Activated CD4-positive, alpha-beta T cell treated with anti-CD3 and anti-CD28 coated beads for 36 hours (primary cell): ENCODE measurements at places on chromosomes 7 and 10. TPM values are rescaled to one million over a fixed set of nuclear protein-coding genes. Genes with fewer than 3 reads are reported as not detected.
A peak's percentile ranks its signal among the peaks of the same experiment; 100 is the strongest.

- no peak for DNase-seq
- no peak overlapping the region for H3K4me3 ChIP-seq
- H3K4me1 ChIP-seq = peaks cover 25% of the 10 kb centered on the region
- peaks cover 71% of the 10 kb centered on the region for H3K27me3 ChIP-seq
- H3K36me3 ChIP-seq = no peaks in the 10 kb centered on the region
Measured at GRCh38 chr10:99537086-99537988, 4.6 kb downstream of the NKX2-3 start.

SPDYE11 gene
- total RNA-seq = not detected

- H3K27me3 ChIP-seq = peaks cover 24% of the 10 kb centered on the region
- no peak overlapping the region for H3K27ac ChIP-seq
- no peaks in the 10 kb centered on the region for H3K36me3 ChIP-seq
- no peak for DNase-seq
Measured at GRCh38 chr7:76217942-76218566, 16.4 kb downstream of the SRRM3 start.

FXYD4 gene
- total RNA-seq = not detected

DNA sequence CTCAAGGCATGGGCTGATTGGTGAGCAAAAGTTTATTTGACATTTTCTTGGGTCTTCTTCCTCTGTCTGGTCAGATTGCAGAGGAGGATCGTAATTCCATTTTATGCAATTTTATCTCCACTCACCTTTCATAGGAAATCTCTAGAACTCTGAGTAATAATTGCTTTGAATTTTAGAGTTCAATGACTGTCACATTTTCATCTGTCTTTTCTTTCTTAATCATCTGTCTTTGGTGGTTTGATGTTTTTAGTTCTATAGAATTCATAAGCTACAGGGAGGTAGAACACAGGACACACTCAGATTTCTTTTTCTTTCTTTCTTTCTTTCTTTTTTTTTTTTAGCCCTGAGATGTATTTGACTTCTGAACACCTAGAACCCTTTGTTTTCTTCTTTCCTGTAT is 11.6 kb downstream of the GATA3 start:
- H3K36me3 ChIP-seq = peaks cover 90% of the 10 kb centered on the region
- DNase-seq = no peak
- H3K27ac ChIP-seq = peak overlapping the region; percentile 90

SCIN gene
- 0.25 TPM for total RNA-seq

DNA sequence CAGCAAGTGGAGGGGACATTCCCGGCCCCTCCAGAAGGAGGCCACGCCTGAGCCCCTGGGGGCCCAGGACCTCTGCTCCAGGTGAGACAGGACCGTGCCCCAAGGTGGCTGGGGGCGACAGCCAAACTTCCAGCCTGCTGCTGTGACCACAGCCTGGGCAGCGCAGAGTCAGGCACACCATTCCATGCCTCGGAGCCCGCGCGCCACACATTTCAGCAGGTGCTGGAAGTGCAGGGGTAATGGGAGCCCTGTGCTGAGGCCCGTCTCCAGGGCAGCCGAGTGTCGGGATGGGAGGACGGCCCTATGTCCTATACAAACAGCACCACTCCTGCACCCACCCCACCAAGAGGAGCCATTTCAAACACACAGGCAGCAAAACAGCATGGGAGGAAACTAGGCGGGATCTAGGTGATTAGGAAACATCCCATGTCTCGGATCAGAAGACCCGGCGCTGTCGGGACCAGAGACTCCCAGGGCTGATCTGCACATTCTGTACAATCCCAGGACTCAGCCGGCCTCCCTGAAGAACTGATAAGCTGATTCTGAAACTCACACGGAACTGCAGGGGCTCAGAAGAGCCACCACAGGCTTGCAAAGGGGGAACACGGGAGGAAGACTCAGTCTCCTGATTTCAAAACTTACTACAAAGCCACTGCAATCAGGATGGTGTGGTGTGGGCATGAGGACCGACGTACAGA is 272.3 kb downstream of the ELFN1 start:
- no peak for DNase-seq
- no peak overlapping the region for H3K4me3 ChIP-seq
- H3K27me3 ChIP-seq = no peaks in the 10 kb centered on the region
- peaks cover 4% of the 10 kb centered on the region for H3K36me3 ChIP-seq
- H3K27ac ChIP-seq = no peak overlapping the region

DNA sequence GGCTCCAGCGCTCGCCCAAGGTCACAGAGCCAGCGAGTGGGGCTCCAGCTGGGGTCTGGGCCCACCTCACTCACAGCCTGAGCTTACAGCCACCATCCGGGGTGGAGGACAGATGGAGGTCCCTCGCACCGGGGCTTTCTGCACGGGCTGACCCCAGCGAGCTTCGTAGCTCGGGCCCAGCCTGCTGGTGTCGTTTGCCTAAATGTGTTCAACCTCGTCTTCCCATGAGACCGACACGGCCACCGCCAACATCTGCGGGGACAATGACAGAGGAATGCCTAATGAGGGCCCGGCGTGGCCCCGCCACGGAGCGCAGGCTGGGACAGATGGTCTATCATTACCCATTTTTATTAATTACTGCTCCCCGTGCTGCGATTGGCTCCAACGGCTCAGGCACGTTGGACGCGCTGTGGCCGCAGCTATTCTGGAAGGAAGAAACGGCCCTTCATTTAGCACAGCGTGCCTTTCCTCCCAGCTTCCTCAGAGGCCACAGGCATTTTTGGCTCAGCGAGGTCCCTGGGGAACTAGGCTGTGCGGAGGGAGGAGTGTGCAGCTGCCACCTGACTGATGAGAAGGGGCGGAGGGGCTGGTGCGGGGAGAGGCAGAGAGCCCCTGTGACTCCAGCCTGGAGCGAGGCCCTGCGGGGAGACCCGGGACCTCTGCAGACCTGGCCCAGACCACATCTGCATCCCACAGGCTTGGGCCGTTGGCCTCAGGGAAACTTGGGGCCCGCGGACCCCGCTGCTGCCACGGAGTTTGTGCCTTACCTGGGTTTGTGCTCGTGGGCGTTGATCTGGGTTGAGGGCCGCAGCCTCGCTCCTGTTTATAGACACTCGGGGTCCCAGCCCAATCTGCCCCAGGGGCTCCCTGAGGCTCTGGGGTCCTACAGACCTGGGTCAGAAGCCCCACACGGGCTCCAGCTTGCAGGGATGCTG is 22.9 kb upstream of the ELFN1 start:
- DNase-seq = no peak
- H3K27me3 ChIP-seq = peaks cover 2% of the 10 kb centered on the region
- H3K36me3 ChIP-seq = no peaks in the 10 kb centered on the region
- no peak overlapping the region for H3K27ac ChIP-seq

GRCh38 chr10:82737549-82737948 is 862.6 kb downstream of the NRG3 start:
- H3K27ac ChIP-seq = no peak overlapping the region
- H3K4me3 ChIP-seq = no peak overlapping the region
- H3K36me3 ChIP-seq = no peaks in the 10 kb centered on the region

- H3K27me3 ChIP-seq = peaks cover 12% of the 10 kb centered on the region
- H3K4me3 ChIP-seq = no peak overlapping the region
- no peaks in the 10 kb centered on the region for H3K36me3 ChIP-seq
- no peak for DNase-seq
- H3K4me1 ChIP-seq = no peaks in the 10 kb centered on the region
Measured at GRCh38 chr10:10044922-10045764, 972.5 kb upstream of the CELF2 start.

PNLIPRP2 gene
- not detected for total RNA-seq

DNA sequence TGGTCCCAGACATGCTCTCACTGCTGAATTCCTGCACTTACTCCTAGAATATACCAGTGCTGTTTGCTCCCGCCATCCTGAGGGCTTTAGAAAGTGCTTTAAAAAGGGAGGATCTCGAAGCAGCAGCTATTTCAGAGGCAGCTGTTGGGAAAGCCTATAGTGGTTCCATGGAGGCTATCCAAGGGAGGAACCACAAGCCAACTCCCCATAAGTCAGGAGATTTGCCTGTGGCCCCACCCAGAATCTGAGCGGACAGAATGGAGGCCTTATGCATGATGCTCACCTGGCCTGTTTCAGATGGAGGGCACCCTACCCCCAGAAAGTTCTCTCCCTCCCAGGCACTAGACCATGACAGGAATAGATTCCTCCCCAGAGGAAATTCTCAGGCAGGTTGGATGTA is 2.3 kb upstream of the KCNIP2 start:
- H3K27me3 ChIP-seq = peaks cover 9% of the 10 kb centered on the region
- H3K36me3 ChIP-seq = peaks cover 13% of the 10 kb centered on the region
- peaks cover 28% of the 10 kb centered on the region for H3K4me1 ChIP-seq

GRCh38 chr10:60905580-60905979 is 38.4 kb downstream of the RHOBTB1 start:
- H3K27me3 ChIP-seq = peaks cover under 1% of the 10 kb centered on the region
- no peak for DNase-seq
- peaks cover 2% of the 10 kb centered on the region for H3K4me1 ChIP-seq
- no peak overlapping the region for H3K4me3 ChIP-seq
- no peaks in the 10 kb centered on the region for H3K36me3 ChIP-seq

DNA sequence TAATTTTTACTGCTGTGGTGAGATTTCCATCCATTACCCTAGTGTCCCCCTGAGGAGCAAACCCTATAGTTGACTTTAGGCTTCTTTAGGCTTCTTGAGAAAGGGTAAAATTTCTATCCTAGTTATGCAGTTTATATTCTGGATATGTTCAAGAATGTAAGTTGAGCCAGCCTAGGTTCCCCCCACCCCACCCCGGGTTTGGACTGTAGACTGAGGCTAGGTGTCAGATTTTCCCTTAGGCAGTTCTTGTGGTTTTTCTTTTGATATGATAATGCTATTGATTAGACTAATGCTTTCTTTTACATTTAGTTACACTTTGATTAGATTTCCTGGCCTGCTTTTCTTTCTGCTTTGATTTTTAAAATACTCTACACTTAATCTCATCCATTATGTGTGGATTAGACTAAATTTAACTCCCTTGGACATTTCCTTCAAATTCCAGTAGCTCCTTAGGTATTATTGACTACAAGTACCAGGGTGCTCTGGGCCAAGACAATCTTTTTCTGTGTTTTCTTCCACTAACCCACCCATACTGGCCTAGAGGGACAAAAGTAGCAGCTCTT is 37.7 kb downstream of the NRF1 start:
- no peak overlapping the region for H3K4me3 ChIP-seq
- peak overlapping the region; percentile 51 for H3K27ac ChIP-seq
- peaks cover 41% of the 10 kb centered on the region for H3K4me1 ChIP-seq
- H3K27me3 ChIP-seq = no peaks in the 10 kb centered on the region
- H3K36me3 ChIP-seq = peaks cover 15% of the 10 kb centered on the region

DNA sequence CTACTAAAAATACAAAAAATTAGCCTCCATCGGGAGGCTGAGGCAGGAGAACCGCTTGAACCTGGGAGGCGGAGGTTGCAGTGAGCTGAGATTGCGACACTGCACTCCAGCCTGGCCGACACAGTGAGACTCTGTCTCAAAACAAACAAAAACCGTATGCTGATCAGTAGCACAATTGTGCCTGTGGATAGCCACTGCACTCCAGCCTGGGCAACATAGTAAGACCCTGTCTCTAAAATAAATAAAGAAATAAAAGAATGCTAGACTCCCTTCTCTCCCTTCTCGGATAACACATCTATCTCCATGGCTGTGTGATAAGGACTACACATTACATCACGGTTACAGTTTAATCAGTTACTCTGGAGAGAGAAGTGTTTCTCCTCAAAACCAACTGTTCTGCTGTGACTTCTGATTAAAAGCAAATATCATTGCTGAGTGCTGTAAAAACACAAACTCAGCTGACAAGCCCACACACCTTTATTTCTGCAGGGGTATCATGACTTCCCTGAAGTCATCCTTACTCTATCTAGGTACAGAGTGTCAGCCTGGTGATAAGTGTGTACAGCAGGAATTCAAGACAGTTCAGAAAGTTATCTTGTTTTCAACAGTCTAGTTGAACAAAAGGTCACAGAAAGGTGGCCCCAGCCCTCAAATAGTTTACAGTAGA is 5.3 kb upstream of the ARHGAP19 start:
- H3K27me3 ChIP-seq = peaks cover 2% of the 10 kb centered on the region
- peaks cover 2% of the 10 kb centered on the region for H3K4me1 ChIP-seq
- no peak overlapping the region for H3K4me3 ChIP-seq
- DNase-seq = no peak

GRCh38 chr7:140587243-140587642 is 53.4 kb downstream of the DENND2A start:
- no peak overlapping the region for H3K4me3 ChIP-seq
- H3K36me3 ChIP-seq = no peaks in the 10 kb centered on the region
- H3K27me3 ChIP-seq = peaks cover 3% of the 10 kb centered on the region
- no peak for DNase-seq
- peaks cover 2% of the 10 kb centered on the region for H3K4me1 ChIP-seq

DNA sequence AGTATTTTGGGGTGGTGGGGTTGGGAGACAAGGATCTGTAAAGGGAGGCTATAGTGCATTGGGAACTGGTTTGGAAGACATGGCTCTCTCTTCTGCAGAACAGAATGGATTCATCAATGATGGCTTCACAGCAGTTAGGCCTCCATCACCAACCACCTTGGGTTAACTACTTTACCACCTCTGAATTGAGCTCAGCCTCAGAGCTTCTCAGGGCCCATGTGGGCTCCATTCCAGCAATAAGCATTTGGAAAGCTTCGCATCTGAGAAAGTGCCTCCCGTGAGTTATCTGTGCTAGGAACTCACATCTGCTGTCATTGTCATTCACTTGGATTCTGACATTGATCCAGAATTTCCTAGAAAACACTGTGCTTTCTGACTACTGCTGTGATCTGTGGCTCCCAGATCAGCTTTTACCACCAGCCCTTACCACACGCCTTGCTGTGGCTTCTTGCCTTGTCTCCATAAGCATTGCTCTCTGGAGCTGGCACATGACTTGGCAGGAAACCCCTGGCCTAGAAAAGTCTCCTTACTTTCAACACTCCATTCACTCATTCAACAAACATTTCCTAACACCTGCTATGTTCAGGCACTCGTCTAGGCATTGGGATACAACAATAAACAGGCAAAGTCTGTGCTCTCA is 70.7 kb upstream of the ADO start:
- peaks cover 17% of the 10 kb centered on the region for H3K4me1 ChIP-seq
- H3K27ac ChIP-seq = no peak overlapping the region
- no peaks in the 10 kb centered on the region for H3K36me3 ChIP-seq
- H3K4me3 ChIP-seq = no peak overlapping the region
- DNase-seq = peak; percentile 54

GRCh38 chr7:18555120-18555519 is 59.6 kb downstream of the HDAC9 start:
- DNase-seq = no peak
- no peaks in the 10 kb centered on the region for H3K4me1 ChIP-seq
- H3K27ac ChIP-seq = no peak overlapping the region

DNA sequence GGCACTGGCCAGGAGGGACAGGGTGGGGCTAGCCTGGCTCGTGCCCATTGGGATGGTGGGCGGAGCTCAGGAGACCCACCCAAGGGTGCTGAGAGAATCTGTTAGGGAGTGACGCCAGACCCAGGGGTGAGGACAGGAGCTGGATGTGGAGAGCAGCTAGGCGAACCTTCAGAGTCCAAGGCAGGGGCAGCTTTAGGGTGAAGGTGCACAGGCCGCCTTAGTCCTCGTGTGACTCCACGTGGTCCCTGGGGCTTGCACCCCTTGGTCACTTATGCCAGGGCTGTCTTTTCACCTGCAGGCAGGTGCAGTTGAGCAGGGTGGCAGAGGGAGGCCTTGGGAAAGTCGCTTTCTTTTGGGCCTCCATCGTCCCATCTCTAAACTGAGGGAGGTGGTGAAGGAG is 4.3 kb downstream of the RAMP3 start:
- H3K27ac ChIP-seq = no peak overlapping the region
- no peak for DNase-seq

GRCh38 chr10:42970451-42971250 is 106.2 kb upstream of the RET start:
- no peak for DNase-seq
- H3K4me1 ChIP-seq = no peaks in the 10 kb centered on the region
- H3K4me3 ChIP-seq = no peak overlapping the region
- no peaks in the 10 kb centered on the region for H3K36me3 ChIP-seq

- H3K27me3 ChIP-seq = no peaks in the 10 kb centered on the region
- no peak overlapping the region for H3K4me3 ChIP-seq
- no peaks in the 10 kb centered on the region for H3K36me3 ChIP-seq
- H3K4me1 ChIP-seq = no peaks in the 10 kb centered on the region
- H3K27ac ChIP-seq = no peak overlapping the region
Measured at GRCh38 chr7:109611656-109612055, 1042.0 kb downstream of the DNAJB9 start.
